ENCODE measurements at places on chromosomes 5 and 9.

GRCh38 chr5:123512611-123513461 is 859 bp downstream of the CSNK1G3 start:
- DNase-seq = peak; percentile 70

- no peak for DNase-seq
These were observed 655 bp downstream of the TOR4A start for GRCh38 chr9:137278061-137278701.

DNA sequence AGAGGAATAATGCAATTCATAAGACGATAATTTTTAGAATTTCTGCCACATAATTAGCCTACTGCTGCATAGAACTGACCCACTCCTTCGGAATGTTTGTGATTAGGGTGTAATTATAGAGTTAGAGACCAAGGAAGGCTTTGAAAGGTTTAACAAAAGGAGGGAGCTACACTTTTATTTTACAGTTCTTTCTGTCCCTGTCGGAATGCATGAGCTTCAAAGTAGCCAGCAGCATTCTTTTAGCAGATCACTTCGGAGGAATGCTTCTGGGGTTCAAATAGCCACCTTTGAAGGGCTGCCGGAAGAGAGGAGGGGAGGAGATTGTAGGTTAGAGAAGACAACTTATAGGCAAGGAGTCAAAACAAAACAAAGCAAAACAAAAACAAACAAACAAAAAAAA is 168.1 kb downstream of the GRIA1 start:
- no peak for DNase-seq

- no peak for DNase-seq
These were observed 102.6 kb downstream of the CAAP1 start for GRCh38 chr9:26789959-26790358.

DNA sequence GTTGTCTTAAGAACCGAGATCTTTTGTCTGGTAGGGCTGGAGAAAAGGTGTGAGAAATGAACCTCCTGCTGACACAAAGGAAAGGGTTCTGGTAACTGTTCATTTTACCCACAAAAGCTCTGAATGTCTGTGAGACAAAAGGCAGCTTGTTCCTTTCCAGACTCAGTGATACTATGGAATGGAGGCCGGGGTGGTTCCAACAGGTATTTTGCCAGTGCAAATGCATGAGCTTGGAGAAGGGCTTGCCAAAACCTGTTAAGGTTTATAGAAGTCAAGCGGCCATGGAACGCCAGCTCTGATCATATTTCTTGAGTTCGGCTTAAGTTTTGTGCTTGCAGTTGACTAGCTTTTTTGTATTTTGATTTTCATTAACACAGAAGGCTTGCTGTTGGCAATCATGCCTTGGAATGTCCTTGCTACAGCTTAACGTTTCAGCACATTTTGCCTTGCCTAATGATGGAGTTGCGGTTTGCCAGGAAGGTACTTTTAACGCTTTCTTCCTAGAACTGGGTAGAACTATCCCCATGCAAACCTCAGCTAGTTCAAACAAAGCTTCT is 328.6 kb downstream of the PIK3R1 start:
- DNase-seq = no peak

DNA sequence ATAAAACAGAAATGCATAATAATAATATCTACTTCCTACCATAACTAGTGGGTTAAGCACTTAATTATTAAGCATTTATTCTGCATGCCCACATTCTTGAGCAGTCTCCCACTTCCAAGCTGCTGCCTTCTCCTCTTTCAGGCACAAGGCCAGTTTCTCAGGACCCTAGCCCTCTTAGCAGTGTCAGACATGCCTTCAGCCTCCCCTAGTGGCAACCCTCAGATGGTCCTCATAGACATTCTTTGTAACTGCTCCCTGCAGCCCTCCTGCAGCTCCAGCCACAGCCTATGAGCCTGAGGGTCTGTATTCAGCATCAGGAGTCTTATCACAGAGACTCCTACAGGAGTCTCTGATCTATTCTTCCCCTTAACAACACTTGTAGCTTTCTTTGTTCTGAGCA is 3.9 kb downstream of the IL9 start:
- DNase-seq = no peak

- DNase-seq = no peak
These were observed 134.4 kb downstream of the BARX1 start for GRCh38 chr9:93820667-93821306.

- no peak for DNase-seq
These were observed 77.0 kb upstream of the SEMA6A start for GRCh38 chr5:116651653-116652052.

DNA sequence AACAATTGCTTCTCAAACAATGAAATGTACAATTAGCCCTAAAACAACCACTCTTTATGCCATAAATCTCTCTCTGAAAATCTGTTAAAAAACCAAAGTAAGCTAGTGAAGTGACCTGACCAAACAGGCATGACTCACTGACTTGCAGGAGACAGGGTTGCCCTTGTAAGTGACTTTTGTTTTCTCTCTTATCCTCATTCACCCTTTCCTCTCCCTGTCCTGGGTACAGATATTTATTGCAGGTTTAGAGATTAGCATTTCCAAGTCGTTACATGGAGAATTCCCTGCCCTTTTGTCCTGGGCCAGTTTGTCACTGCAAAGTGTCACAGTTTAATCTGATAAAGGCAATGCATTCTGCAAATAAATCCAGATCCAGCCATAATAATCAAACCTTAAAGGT is 484.2 kb downstream of the IRX1 start:
- no peak for DNase-seq

DNA sequence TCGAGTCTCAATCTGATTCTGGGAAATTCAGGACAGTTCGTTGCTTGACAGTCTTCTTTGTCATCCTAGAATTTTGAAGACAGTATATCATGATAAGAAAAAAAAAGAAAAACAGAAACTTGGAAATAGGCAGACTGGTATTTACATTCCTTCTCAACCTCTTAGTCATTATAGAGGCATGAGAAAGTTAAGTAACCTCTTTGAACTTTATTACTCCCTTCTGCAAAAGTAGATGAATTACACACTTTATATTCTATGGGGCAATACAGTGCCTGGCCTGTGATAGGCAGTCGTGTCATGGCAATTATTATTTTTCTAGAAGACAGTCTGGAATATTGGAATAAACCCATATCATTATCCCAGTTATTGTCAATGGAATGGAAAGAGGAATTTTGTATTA is 828.9 kb downstream of the TLR4 start:
- DNase-seq = no peak

GRCh38 chr5:109829331-109829730 is 139.6 kb downstream of the MAN2A1 start:
- no peak for DNase-seq

DNA sequence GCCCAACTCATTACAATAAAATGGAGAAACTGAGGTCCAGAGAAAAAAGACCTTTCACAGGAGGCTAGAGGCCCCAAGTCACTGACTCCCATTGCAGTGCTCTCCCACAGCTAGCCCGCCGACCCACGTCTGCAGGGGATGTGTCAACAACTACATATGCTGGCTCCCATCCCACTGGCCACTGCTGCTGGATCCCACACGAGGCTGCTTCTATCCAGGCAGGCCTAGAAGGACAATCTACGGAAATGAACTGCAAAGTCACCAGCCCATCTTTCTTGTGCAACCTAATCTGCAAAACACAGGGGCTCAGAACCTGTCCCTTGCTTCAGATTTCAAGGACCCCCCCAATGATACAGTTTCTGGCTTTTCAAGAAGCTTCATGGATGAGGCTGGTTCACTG is 24.0 kb downstream of the RAPGEF1 start:
- peak; percentile 56 for DNase-seq

DNA sequence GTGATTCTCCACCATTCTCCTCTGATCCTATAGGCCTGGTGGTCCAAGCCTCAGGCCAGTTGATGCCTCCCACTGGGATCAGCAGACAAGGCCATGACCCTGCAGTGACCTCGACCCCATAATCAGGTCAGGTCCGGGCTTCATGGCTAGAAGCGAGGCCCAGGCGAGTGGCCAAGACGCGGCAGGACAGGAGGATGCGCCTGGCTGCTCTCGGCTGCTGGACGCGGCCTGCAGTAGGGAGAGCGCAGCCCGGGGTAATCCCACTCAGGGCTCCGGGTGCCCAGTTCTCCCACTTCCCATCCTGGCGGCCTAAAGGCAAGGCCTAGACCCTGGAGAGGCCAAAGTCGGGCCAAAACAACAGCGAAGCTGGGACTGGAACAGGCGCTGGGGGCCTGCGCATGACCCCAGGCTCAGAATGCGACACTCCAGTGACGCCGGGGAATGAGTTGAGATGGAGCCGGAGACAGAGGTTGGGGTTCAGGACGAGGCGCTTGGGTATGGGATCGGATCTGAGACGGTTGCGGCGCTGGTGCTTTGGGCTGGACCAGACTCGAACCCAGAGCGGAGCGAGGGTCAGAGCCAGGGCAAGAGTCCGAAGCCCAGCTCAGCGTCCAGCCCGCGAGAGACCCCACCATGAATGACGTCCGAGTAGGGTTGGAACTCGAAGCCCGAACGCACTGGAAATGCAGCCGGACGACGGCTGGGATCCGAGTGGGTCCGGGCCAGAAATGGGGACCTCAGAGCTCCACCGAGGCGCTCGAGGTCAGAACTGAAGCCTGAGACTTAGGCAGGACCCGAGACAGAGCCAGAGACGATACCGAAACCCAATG is 3.2 kb downstream of the LHX6 start:
- DNase-seq = no peak

DNA sequence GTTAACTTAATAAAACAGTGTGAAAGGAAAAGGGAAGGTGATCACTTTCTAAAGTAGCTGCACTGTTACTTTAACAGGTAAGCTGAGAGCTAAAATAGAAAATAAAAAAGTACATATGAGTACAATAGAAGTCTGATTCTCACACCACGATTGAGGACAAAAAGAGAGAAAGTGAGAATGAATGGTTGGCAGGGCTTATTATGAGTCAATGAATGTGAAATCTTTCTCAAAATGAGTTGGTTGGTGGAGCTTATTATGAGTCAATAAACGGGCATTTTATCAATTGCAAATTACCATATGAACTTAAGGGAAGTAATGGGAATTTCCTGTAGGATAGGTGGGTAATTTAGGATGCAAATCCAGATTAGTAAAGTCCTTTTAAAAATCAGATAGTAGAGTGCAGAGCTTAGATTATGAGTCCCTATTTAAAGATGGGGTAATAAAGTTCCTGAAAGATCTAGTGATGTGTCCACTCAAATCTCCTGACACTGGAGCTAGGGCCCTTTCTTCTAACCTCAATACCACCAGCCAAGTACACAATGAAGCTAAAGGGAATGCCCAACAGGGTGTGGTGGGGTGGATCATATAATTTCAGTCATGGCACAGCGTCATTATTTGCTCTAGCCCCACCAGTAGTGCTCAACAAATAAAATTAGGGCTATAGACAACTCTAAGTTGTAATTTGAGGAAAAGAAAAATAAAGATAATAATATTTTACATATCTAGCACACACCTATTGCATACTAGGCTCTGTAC is 21.1 kb upstream of the TLR4 start:
- DNase-seq = no peak

GRCh38 chr9:98575379-98576346 is 133.1 kb downstream of the GABBR2 start:
- no peak for DNase-seq

DNA sequence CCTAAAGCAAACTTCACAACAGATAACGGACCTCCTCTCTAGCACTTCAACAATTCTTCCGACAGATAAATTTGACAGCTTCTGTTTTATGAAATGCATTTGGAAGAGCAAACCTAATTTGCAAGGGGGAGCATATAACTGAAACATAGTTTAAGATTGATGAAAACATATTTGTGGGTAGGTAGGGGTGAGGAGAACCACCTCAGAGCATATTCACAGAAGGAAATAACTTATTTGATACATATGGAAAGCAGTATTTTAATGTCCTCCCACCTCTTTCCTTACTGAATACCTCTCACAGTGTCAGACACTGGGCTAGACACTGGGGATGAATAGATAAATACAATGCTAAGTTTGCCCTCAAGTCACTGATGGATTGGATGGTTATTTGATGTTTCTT is 384.8 kb downstream of the MAT2B start:
- DNase-seq = no peak

- DNase-seq = no peak
These were observed 157.7 kb upstream of the POU5F2 start for GRCh38 chr5:93899026-93899600.

DNA sequence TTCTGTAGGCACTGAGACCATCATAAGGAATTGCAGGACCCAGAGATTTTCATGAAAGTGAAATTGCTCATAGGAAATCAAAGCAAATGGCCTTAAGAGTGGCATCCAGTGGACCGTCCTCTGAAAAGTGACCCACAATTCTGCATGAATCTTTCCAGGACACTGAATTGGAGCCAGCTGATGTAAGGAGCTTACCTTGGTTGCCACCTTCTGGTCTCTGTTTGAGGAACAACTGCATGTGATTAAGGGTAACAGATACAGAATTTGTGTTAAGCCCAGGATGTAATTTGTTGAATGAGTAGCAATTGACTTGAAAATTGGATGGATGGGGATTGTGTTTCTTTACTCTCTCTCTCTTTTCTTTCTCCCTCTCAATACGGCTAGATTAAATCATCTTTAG is 49.9 kb upstream of the GAS1 start:
- no peak for DNase-seq

GRCh38 chr5:137019229-137019628 is 479.9 kb downstream of the SPOCK1 start:
- DNase-seq = no peak

GRCh38 chr5:38331831-38332230 is 73.5 kb downstream of the EGFLAM start:
- no peak for DNase-seq

GRCh38 chr5:69528035-69528434 is 32.0 kb upstream of the GTF2H2C start:
- no peak for DNase-seq

- DNase-seq = no peak
These were observed 58.0 kb upstream of the JAK2 start for GRCh38 chr9:4927043-4927471.

DNA sequence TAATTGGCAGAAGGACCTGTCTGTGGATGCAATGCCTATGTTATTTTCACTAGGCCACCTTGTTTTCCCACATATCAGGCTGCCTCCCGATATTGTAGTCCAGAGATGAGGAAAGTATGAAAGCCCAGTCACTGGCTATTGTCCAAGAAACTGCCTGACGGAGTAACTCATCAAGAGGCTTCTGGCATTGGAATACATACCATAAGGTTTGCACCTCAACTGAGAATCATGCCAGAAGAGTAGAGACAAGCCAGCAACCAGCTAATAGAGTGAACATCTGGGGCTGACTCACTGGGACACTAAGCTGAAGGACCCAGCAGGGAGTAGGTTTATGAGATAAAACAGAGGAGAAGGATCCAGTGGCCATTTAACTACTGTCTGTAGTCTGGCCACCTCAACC is 137.2 kb upstream of the FST start:
- DNase-seq = no peak

- no peak for DNase-seq
These were observed 187.7 kb downstream of the TRIO start for GRCh38 chr5:14330729-14331385.

All from tibial artery (tissue), 4 donors.